NCI-H1417 treated with DMSO at 0.1 percent for 48 hours (cell line): ENCODE measurements at places on chromosomes 12 and 14.

DNA sequence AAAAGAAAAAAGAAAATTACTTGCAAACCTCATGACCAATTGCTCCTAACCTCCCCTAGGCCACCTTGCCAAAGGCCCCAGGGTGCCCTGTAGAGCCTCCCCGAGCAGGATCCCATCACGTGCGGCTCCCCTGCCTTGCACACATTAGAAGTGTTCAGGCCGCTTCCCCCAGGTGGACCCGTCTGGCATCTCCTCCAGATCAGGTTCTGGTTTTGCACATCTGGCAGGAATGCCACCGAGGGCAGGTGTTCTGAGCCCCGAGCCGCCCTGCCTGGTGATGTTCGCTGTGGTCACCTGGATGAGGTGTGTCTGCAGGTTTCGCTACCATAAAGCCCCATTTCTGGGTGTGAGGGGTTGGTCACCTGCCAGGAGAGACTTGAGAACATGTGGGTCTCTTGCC, 19.3 kb downstream of the MMP17 start:
- DNase-seq, result no peak

GRCh38 chr12:9673404-9674225, 4.1 kb downstream of the CLEC2D start:
- DNase-seq, result no peak

DNA sequence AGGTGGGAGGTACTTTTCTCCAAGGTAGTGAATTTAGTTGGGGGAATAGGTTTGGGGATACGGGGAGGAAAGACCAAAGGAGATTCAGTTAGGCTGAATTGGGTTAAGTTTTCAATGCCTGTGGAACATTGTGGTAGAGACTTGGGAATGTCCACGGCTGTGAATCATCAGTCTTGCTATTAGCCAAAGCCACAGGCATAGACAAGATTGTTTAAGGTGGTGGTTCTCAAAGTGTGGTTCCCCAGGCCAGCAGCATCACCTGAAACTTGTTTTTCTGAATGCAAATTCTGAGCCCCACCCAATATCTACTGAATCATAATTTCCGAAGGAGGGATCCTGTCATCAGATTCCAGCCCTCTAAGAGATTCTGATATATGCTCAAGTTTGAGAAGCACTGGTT, 316.2 kb downstream of the EGLN3 start:
- DNase-seq, result no peak

DNA sequence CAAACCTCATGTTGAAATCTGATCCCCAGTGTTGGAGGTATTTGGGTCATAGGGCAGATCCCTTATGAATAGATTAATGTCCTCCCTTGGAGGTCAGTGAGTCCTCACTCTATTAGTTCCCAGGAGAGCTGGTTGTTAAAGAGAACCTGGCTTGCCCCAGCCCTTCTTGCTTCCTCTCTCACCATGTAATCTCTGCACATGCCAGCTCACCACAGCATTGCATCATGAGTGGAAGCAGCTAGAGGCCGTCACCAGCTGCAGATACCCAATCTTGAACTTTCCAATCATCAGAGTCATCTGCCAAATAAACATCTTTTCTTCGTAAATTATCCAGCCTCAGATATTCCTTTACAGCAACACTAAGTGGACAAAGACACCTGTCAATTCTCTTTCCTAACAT, 161.8 kb upstream of the IGF1 start:
- no peak for DNase-seq

DNA sequence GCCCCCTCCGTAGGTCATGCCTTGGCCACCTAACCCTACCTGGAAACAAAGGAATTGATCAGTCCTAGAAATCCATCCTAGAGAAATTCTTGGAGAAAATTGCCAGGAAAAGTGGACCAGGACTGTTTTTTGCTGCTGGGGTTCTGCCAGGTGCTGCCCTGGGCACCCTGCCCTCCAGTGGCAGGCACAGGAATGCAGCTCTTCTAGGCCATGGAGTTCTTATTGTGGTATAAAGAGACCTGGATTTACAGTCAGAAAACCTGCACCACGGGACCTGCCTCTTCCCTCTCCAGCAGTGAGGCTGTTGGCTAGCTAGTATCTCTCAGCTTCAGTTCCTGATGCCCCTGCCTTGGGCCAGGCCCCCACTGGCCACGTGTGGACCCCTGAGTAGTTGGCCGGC, 59.7 kb downstream of the SLC24A4 start:
- DNase-seq, result no peak

GRCh38 chr12:75917715-75918114, 113.9 kb downstream of the PHLDA1 start:
- DNase-seq, result no peak

- no peak for DNase-seq
Measured at GRCh38 chr14:49858383-49858782, 5.8 kb upstream of the NEMF start.

- peak; percentile 35 for DNase-seq
Measured at GRCh38 chr12:7108796-7109571, at the start of gene C1RL. TSS of gene C1RL (minus strand) at chr12:7109214. CDS start at chr12:7109180, 34 bp downstream.

GRCh38 chr14:103126873-103127304, 3.6 kb downstream of the TNFAIP2 start:
- DNase-seq, result no peak

DNA sequence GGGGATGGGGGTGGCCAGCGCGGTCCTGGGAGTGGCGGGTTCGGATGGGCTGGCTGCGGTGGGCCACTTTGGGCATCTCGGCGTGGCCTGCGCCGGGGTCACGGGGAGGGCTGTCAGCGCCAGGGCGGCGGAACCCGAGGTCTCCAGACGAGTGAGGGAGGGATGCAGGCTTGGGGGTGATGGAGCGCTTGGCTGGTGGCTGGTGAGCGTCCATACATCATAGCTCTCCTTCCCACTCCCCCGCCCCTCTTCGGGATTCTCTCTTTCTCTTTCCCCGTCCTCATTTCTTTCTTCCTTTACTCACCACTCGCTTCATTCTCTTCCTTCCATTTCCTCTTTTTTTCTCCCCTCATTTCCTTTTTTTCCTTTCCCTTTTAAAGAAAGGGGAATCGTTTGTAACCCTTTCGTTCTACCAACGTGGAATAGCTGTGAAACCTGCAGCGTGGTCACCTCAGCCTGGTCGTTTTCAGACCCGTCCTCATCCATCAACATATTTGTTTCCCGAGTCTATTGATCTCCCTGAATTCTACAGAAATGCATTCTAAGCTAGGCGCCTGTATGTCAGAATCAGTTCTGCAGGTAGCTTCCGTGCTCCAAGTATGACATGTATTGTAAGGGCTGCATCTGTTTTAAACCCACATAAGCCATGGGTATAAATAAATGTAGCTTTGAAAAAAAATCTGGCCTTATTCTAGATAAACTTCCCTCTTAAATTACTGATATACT, 260.3 kb upstream of the E2F7 start:
- no peak for DNase-seq

DNA sequence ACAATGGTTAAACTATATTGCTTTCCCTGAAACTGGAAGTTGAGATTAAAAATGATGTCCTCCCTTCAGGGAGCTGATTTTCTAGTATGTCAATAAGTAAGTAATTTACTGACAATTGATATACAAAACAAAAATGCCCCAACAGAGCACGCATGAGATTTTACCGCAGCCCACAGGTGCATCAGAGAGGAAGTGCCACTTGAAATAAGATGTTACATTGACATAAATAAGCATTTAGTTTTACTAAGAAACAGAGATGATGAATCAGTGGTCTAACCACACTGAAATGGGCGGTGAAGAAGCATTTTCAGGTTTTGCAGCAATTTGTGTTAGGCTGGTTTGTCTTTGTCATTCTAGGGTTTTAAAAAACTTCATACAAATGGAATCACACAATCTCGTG, 8.8 kb upstream of the CLECL1 start:
- no peak for DNase-seq
